ENCODE measurements at places on chromosomes 3 and 15. TPM values are rescaled to one million over a fixed set of nuclear protein-coding genes. Genes with fewer than 3 reads are reported as not detected.

Gene CD86
- total RNA-seq, result not detected

GRCh38 chr3:177263615-177264368 is 66.5 kb upstream of the TBL1XR1 start:
- no peak overlapping the region for H3K27ac ChIP-seq
- H3K27me3 ChIP-seq, result no peaks in the 10 kb centered on the region
- H3K4me3 ChIP-seq, result no peak overlapping the region
- H3K4me1 ChIP-seq, result 0 out of 2 replicates have a peak, but pooled peaks cover 4% of the 10 kb centered on the region

Gene DOCK3
- 0.29 TPM for total RNA-seq

GRCh38 chr3:195559723-195560409 is 16.7 kb upstream of the PPP1R2 start:
- no peak for DNase-seq
- no peaks in the 10 kb centered on the region for H3K4me1 ChIP-seq
- H3K36me3 ChIP-seq, result no peaks in the 10 kb centered on the region

DNA sequence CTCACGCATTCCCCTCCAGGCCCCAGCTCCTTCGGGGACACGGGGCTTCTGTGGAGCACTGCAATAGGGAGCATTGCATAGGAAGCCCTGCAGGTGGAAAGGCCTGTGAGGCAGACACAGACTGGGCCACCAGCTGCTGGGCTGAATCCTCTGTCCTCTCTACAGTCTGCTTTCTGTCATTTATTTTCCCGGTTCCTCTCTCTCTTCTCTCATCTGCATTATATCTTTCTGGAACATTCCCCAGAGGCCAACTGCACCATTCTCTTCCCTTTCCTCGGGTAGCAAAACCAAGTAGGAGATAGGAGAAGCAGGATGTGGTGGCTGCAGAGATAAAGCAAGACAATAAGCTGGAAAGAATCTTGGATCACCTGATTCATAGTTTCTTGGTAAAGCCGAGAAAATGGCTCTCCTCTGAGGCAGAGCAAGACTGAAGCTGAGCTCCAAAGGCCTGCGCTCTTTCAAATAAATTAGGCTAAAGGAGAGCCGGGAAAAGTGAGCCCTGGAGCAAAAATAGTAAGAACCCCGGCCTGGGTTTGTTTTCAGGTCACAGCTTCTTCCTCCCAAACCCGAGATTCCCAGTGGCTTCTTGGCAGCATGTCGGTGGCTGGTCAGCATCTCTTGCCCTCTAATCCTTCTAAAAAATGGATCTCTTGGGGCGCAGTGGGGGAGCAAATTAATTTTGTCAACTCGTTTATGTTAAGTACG is 5.3 kb downstream of the TM4SF4 start:
- H3K4me3 ChIP-seq, result no peak overlapping the region
- H3K4me1 ChIP-seq, result no peaks in the 10 kb centered on the region
- no peak for DNase-seq
- no peak overlapping the region for H3K27ac ChIP-seq
- H3K27me3 ChIP-seq, result no peaks in the 10 kb centered on the region

Data from SJSA1 (cell line).